Calu3 (cell line): ENCODE measurements at places on chromosomes 4 and X. TPM values are rescaled to one million over a fixed set of nuclear protein-coding genes. Genes with fewer than 3 reads are reported as not detected.

GRCh38 chr4:150710770-150711375, 128.9 kb downstream of the MAB21L2 start:
- DNase-seq: no peak
- no peaks in the 10 kb centered on the region for H3K27me3 ChIP-seq
- H3K4me3 ChIP-seq: no peak overlapping the region
- H3K36me3 ChIP-seq: no peaks in the 10 kb centered on the region

Gene TMSB4X
- 5,274 and 5,368 TPM in 2 replicates for total RNA-seq

DNA sequence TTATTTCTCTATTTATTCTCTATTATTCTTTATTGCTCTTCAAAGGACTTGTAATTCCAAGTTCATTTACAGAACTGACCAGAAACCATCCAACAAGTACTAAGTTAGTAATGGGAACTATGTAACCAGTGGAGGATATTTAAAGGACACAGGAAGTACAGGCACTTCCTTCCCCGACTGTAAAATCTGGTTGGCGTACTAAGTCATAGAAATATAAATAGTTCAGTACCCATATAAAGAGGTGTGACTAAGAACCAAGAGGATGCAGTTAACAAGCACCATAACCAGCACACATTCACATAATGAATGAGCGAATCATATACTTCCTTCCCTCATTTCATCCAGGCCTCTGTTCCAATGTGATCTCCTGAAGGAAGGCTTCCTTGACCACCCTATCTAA, 3.6 kb upstream of the EIF4E start:
- no peak for DNase-seq
- H3K27ac ChIP-seq: no peak overlapping the region
- no peak overlapping the region for H3K4me3 ChIP-seq
- H3K4me1 ChIP-seq: peaks cover 16% of the 10 kb centered on the region
- H3K36me3 ChIP-seq: peaks cover 32% of the 10 kb centered on the region

Gene SOWAHB
- 3.7 TPM in 2 replicates for total RNA-seq

DNA sequence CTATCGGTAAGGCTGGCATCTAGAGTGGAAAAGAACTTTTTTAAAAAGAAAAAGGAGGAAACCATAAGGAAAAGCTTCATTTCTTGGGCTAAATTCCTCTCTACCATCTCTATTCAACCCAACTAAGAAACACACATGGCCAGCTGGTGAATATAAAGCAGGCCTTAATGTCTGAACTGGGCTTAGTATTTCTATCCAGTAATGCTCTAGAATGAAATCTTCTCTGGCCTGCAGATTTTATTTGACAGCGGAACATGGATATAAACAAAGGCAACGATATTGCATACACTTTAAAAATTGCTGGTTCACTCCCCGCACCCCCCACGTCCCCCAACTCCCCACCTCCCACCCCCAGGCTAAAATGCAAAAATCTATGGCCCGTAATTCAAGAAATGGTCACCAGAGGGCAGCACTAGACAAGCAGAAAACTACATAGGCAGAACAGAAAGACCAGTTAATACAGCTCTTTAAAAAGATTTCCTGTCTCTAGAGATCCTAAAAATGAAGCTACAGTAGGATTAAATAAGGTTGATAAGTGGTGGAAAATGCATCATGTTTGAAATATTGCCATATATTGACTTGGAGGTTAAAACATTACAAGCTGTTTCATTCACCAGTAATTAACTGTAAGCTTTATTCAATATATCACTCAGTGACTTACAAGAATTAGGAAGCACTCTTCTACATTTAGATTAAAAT, 155.2 kb upstream of the GALNT7 start:
- H3K4me1 ChIP-seq: no peaks in the 10 kb centered on the region
- DNase-seq: peak; percentile 34
- no peak overlapping the region for H3K27ac ChIP-seq
- no peak overlapping the region for H3K4me3 ChIP-seq

DNA sequence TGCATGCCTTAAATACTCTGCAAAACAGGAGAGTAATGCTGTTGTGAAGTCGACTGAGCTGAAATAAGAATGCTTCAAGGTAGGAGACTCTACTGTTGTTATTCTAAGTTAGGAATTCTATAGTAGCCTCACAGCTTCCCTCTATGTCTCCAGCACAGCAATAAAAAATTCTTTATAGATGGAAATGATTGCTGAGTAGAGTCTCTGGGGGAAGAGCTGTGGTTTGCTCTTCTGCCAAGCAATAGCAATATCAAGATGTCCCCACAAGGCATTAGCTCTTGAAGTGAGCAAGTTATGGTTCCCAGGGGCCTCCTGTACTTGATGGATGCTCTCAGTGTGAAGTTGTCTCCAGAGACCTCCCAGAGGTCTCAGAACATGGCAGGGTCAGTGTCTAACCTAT, 880.6 kb upstream of the FRG1 start:
- H3K36me3 ChIP-seq: no peaks in the 10 kb centered on the region
- no peak overlapping the region for H3K27ac ChIP-seq
- no peak overlapping the region for H3K4me3 ChIP-seq

Gene ARHGAP10
- total RNA-seq: 5.4 and 6.1 TPM in 2 replicates

Gene EDA
- total RNA-seq: 5.0 and 5.7 TPM in 2 replicates

Gene COL4A6
- 0.15 and 0.31 TPM in 2 replicates for total RNA-seq

DNA sequence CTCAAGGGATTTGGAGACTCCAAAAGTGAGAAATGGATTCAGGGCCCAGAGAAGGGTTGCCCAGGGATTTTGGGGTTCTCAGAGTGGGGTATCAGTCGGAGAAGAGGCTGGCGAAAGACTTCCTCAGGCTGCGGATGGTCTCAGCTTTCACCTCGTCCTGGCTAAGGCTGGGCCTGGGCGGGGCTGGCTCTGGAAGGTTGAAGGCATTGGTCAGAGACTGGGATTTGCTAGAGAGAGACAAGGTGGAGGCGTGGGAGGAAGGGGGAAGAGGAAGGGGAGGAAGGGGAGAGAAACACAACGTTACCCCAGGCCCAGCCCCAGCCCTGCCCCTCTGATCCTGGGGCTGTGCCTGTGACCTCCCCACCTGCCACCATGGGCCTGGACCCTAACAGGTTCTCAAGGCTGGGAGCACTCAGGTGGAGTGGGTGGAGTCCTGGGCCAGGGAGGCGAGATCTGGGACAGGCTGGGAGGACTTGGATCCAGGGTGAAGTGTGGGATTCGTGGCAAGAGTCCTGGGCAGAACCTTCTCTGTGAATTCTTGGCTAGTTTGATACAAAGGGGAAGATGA, 9.4 kb upstream of the TIMP1 start:
- DNase-seq: no peak
- H3K4me3 ChIP-seq: no peak overlapping the region
- peaks cover 23% of the 10 kb centered on the region for H3K4me1 ChIP-seq
- H3K27ac ChIP-seq: peak overlapping the region; percentile 38

Gene RNF150
- 0.14 and 0.17 TPM in 2 replicates for total RNA-seq

Gene TEX11
- not detected in 2 replicates for total RNA-seq

Gene MAGIX
- 13.9 and 16.6 TPM in 2 replicates for total RNA-seq

Gene CFI
- 25.8 and 27.7 TPM in 2 replicates for total RNA-seq

DNA sequence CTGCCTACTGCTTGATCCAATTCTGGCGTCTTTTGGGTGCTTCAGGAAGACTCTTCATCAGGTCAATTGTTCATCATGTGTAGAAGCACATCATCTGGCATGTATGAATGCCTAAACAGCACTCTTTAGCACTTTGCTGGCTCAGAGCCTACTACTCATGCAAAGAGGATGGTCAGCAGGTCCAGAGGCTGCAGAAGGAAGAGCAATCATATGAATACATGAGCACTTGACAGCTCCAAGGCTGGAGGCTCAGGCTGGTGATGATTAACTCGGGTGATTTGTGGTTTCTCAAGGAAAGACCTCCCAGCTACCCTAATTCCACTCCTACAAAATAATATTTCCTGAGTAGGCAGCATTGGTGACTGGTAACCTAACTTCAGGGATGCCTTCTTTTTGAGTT, 103.8 kb upstream of the CXCL13 start:
- no peak overlapping the region for H3K4me3 ChIP-seq
- no peaks in the 10 kb centered on the region for H3K27me3 ChIP-seq
- no peak overlapping the region for H3K27ac ChIP-seq
- no peaks in the 10 kb centered on the region for H3K36me3 ChIP-seq
- DNase-seq: no peak
- no peaks in the 10 kb centered on the region for H3K4me1 ChIP-seq

- peak overlapping the region; percentile 32 for H3K4me3 ChIP-seq
- H3K4me1 ChIP-seq: peaks cover 11% of the 10 kb centered on the region
- H3K27ac ChIP-seq: peak overlapping the region; percentile 87
- peak; percentile 60 for DNase-seq
- no peaks in the 10 kb centered on the region for H3K36me3 ChIP-seq
Measured at GRCh38 chr4:25552580-25553271, 102.9 kb upstream of the SLC34A2 start.

- H3K4me1 ChIP-seq: peaks cover 25% of the 10 kb centered on the region
- peak overlapping the region; percentile 33 for H3K4me3 ChIP-seq
- peak overlapping the region; percentile 56 for H3K27ac ChIP-seq
- peak; percentile 22 for DNase-seq
Measured at GRCh38 chrX:100994352-100995281, 25.1 kb downstream of the ARL13A start.

Gene PAGE4
- total RNA-seq: not detected in 2 replicates

DNA sequence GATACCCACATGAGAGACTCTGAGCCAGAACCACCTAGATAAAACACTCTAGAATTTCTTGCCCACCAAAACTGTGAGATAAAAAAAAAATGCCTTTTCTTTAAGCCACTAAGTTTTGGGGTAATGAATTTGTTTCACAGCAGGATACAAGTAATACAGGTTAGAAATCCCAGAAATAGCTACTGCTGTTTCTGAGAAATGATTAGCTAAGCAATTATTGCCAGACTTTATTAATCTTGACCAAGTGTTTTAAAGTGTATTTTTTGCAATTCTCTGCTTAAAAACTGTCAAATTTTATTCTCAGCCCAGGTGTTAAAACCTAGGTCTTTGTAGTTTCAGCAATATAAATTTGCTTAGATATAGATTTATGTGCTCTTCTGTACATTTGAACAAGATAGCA, 58.6 kb upstream of the CAPN6 start:
- no peaks in the 10 kb centered on the region for H3K36me3 ChIP-seq
- H3K27me3 ChIP-seq: no peaks in the 10 kb centered on the region
- no peak overlapping the region for H3K27ac ChIP-seq
- no peaks in the 10 kb centered on the region for H3K4me1 ChIP-seq

GRCh38 chrX:153474718-153475117, 4.3 kb upstream of the HAUS7 start:
- H3K36me3 ChIP-seq: peaks cover 10% of the 10 kb centered on the region
- H3K4me3 ChIP-seq: no peak overlapping the region
- no peaks in the 10 kb centered on the region for H3K4me1 ChIP-seq
- H3K27ac ChIP-seq: no peak overlapping the region

Gene SHISA3
- not detected in 2 replicates for total RNA-seq

DNA sequence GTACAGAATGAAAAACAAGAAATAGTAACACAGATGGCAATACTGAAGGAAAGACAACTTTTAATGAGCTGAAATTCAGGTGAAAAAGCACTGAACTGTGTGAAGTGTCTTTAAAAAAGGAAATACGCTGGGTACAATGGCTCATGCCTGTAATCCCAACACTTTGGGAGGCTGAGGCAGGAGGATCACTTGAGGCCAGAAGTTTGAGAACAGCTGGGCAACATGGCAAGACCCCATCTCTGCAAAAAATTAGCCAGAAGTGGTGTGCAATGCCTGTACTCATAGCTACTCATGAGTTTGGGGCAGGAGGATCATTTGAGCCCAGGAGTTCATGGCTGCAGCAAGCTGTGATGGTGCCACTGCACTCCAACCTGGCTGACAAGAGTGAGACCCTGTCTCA, 59.8 kb upstream of the COX18 start:
- no peaks in the 10 kb centered on the region for H3K4me1 ChIP-seq
- no peak overlapping the region for H3K27ac ChIP-seq
- DNase-seq: no peak
- peaks cover 6% of the 10 kb centered on the region for H3K36me3 ChIP-seq
- no peaks in the 10 kb centered on the region for H3K27me3 ChIP-seq

DNA sequence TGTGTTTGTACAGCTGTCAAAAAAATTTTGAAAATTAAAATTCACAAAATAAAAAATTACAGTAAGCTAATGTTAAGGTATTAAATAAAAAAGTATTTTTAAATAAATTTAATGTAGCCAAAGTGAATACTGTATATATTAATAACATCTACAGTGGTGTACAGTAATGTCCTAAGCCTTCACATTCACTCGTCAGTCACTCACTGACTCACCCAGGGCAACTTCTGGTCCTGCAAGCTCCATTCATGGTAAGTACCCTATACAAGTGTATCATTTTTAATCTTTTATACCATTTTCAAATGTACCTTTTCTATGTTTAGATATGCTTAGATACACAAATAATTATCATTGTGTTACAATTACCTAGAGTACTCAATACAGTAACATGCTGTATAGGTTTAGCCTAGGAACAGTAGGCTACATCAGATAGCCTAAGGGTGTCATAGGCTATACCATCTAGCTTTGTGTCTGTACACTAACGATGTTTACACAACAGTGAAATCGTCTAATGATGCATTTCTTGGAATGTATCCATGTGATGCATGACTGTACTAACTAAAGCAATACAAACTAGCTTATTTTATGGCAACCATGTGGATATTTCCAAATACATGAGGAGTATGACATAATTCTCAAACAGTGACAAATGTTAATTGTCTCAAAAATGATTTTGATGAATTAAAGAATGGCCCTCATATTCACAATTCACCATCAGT, 13.7 kb downstream of the DDX60 start:
- H3K27ac ChIP-seq: no peak overlapping the region
- H3K4me3 ChIP-seq: no peak overlapping the region
- H3K4me1 ChIP-seq: no peaks in the 10 kb centered on the region
- no peaks in the 10 kb centered on the region for H3K27me3 ChIP-seq

Gene TMEM31
- not detected in 2 replicates for total RNA-seq

Gene CCDC120
- total RNA-seq: 30.8 and 39.0 TPM in 2 replicates

Gene LRCH2
- total RNA-seq: not detected in 2 replicates

DNA sequence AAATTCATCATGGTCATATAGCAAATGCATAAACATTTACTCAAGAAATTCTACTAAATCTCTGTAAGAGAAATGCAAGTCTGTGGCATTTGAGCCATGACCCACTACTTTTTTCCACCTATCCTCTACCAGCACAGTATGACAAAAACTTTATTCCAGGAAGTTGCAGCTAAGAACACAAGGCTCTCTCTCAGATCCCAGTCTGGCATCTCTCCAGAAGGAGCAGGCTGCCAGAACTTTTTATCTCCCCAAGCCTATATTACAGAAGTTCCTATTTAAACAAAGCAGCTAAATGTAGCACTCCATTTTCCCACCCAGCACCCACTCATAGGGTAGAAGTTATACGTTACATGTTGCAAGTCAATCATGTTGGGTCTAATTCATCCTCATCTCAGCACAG, 49.3 kb upstream of the EPGN start:
- H3K4me3 ChIP-seq: no peak overlapping the region
- no peak overlapping the region for H3K27ac ChIP-seq
- no peaks in the 10 kb centered on the region for H3K36me3 ChIP-seq
- H3K27me3 ChIP-seq: no peaks in the 10 kb centered on the region

- H3K36me3 ChIP-seq: peaks cover 1% of the 10 kb centered on the region
- peak overlapping the region; percentile 18 for H3K4me3 ChIP-seq
- peaks cover 40% of the 10 kb centered on the region for H3K4me1 ChIP-seq
- peak overlapping the region; percentile 30 for H3K27ac ChIP-seq
- no peaks in the 10 kb centered on the region for H3K27me3 ChIP-seq
Measured at GRCh38 chr4:6747294-6748051, 31.5 kb downstream of the BLOC1S4 start.

- H3K27ac ChIP-seq: no peak overlapping the region
- H3K4me1 ChIP-seq: peaks cover 11% of the 10 kb centered on the region
- no peaks in the 10 kb centered on the region for H3K27me3 ChIP-seq
- DNase-seq: no peak
- no peaks in the 10 kb centered on the region for H3K36me3 ChIP-seq
Measured at GRCh38 chr4:159685340-159686092, 582.6 kb downstream of the RAPGEF2 start.

Gene FAM133A
- total RNA-seq: not detected in 2 replicates
